ENCODE measurements at places on chromosomes 5 and 9.

- no peak for DNase-seq
These were observed 236.6 kb downstream of the DEPDC1B start for GRCh38 chr5:60463179-60463868.

GRCh38 chr5:125654392-125654791 lies 768.8 kb upstream of the GRAMD2B start:
- no peak for DNase-seq

DNA sequence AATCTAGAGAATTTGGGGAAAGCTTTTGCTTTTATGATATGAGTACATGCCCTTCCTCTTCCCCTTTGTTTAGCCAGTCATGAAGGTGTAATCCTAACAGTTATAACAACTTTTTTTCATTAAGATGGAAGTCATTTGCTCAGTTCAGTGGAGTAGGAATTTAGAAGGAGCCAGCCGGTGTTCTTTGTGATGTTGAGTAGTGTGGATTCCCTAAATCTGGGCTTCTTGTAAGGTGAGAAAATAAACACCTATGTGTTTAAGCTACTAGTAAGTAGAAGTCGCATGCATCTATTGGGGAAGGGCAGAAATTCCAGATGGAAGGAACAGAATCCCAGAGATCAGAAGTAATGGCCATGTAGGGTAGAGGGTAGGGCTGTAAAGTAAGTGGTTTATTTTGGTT lies 13.6 kb upstream of the CNTLN start:
- no peak for DNase-seq

DNA sequence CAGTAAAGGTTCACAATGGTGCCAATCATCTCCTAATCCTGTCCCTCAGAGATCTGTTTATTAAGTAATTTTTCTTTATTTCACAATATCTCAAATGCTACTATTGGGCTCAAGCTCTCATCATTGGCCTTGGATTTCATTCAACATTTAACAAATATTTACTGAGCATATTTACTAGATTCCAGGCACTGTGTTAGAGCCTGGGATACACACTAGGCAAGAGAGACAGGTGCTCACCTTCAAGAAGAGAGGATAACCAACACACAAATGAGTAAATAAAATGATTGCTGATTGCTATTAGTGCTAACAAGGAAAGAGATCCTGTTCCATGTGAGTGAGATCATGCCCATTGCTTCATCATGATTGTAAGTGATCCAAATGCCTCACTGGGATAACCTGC lies 27.4 kb downstream of the PPP2R2B start:
- no peak for DNase-seq

DNA sequence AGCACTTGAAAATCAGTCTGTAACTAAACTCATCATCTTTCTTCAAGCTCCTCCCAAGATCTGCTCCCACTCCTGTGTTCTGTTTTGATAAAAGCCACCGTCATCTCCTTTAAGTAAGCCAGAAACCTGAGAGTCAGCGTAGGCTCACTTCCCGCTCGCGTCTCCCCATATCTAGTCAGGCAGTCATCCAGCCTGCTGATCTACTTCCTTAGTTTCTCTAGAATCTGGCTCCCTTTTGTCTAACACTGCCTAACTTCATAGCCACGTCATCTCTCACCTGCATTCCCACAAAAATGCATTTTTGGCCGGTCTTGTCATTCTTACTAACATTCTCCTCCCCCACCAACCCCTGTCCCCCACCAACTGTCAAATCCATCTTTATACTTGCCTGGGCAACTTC lies 3.0 kb upstream of the TJP2 start:
- no peak for DNase-seq

DNA sequence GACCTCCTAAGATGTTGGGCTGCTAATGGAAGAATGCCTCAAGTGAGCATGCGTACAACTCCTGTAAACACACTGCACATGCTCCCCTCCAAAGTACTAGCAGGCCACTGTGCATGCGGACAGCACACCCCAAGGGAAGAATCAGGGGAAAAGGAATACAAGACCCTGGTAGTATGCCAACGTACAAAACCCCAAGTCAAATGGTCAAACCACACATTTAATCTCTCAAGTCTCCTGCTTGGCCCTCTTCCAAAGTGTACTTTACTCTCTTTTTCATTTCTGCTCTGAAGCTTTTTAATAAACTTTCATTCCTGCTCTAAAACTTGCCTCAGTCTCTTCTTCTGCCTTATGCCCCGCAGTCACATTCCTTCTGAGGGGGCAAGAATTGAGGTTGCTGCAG lies 466.4 kb downstream of the DMRTA1 start:
- no peak for DNase-seq

- no peak for DNase-seq
These were observed 122.6 kb downstream of the ADAMTS12 start for GRCh38 chr5:33769196-33769595.

GRCh38 chr5:31767335-31768031 lies 128.6 kb downstream of the PDZD2 start:
- DNase-seq = no peak

GRCh38 chr5:82549263-82549662 lies 271.1 kb upstream of the RPS23 start:
- no peak for DNase-seq
